ENCODE measurements at places on chromosomes 12 and 14.

DNA sequence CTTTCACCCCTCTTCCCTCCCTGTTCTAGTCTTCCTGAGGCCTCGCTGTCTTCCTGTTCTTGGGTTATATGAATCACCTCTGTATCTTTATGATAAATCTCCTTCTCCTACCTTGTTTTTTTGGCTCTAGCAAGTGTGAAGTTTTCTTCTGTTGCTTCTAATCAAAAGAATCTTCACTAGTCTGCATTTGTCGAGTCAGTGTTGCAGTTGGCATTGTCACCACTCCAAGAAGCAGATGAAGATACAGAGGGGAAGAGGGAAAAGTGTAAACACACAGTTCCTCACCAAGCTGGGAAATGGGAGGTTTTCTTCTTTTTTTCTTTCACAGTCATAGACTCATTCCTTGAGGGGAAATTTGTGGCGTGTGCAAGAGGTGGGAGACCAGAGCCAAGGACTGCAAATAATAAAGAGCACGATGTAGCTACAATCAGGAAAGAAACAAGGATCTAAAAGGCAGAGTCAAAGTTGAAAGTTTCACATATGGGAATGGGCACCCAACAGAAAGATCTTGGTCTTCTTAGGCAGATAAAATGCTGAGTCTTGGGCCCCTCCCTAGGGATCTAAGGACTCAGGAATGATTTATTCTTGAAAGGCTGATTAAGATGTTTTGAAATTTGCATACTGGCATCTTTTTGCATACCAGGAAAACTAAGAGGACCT, 22.2 kb upstream of the PRICKLE1 start:
- no peak for DNase-seq

- no peak for DNase-seq
These were observed 14.2 kb downstream of the BCL11B start for GRCh38 chr14:99257673-99258221.

DNA sequence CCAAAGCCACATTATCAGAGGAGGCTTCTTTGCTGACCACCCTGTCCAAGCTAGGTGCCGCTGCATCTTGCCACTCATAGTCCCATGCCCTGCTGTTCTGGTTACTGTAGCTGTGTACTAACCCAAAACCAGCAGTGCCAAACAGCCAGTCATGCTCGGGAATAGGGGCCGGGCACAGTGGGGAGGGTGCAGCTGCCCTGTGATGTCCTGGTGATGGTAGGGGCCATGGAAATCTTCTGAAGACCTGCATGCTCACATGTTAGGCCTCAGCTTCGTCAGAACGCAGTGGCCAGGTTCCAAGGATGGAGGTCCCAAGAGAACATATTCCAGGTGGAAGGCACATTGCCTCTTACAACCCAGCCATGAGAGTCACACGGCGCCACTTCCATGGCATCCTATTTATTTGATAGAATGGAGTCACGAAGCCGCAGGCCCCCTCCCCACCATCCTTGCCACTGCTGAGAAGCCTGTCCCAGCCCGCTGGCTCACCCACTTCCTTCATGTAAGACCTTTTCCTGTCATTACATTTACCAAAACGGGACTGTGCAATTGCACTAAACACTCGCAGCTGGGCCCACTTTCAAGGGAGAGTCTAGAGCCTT, 48.5 kb downstream of the FAM222A start:
- no peak for DNase-seq

- no peak for DNase-seq
These were observed 117.5 kb upstream of the KRR1 start for GRCh38 chr12:75628916-75629315.

DNA sequence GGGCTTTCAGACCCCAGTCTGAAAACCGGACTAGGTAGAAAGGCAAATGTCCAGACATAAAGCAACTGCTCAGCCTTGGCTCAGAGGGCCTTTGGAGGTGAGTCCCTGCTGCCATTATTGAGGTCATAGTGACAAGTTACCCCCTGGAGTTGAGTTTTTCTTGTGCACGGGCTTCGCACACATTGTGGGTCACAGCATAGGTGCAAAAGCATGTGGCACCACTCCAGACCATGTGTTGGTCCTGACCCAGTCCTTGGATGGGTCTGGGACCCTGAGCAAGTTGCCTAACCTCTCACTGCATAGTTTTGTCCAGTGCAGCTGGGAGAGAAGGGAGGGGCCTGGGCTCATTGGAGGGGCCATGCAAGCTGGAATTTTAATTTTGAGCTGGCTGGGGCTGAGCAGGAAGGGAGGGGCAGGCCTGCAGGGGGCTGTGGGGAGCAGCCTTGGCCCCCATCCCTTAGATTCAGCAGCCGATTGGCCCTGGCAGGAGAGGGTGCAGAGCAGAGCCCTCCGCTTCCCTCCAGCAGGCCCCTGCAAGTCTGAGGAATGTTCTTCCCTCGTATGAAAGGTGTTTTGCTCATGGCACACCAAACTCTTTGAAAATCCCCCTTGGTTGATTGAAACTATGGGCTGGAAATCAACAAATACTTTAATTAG, 4.2 kb upstream of the KRT5 start:
- no peak for DNase-seq

DNA sequence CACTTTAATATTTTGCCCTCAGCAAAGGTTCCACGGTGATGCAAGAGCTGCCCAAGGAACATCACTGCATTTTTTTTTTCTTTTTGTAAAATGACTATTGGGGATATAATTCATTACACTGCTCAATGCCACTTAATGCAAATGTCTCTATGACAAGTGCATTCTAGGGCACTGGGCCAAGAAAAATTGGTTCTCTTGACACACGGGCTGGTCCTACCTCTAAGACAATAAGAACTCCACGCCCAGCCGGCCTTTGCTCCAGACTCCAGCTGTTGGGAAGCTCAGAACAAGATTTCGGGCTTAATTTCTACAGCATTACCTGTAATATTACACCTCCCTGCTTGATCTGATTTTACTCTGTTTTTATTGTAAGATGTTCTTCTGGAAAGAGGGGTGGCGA, 48.8 kb upstream of the VRK1 start:
- DNase-seq = no peak

- no peak for DNase-seq
These were observed 18.5 kb downstream of the MMAB start for GRCh38 chr12:109554761-109555160.

GRCh38 chr12:75715323-75715644, 203.9 kb upstream of the KRR1 start:
- DNase-seq = no peak

- no peak for DNase-seq
These were observed 30.2 kb upstream of the SRGAP1 start for GRCh38 chr12:63814146-63814772.

DNA sequence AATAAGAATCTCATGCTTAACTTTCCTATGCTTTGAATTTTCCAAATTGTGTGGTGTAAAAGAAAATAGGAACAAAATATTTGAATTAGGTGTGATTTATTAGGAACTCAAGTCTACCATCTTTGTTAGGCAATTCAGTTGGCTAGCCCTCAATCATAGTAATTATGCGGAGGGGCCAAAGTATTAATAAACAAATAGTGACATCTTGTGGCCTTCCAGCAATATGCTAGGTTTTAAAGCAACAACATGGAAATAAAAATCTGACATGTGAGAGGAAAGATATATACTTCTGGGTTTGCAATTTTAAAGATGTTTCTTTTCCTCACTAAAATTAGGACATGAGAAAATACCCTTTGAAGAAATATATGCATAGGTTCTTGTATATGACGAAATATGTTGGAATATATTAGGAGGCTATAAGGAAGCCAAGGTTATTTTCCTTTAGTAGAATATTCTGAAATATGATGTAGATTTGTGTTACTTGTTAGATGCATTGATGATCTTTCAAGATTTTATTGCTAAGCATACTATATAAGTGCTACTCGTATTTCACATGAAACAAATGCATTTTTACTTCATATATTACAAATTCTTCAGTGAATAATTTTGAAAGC, 200.4 kb downstream of the PTPRO start:
- DNase-seq = no peak

DNA sequence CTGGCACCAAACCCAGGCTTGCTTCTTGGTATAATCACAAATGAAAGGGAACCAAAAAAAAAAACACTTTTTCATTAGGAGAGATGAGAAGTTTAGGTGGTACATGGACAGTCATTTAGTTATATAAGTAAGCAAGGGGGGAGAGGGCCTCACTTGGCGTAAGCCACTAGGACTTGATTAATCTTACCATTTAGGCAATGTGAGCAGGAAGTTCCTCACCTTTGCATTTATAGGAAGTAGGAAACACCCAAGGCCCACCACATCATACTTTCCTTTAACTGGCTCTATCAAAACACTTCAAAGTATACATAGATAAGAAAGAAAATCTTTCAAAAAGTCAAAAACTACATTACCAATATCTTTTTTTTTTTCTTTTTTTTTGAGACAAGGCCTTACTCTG, 6.7 kb upstream of the RPS6KA5 start:
- DNase-seq = no peak

DNA sequence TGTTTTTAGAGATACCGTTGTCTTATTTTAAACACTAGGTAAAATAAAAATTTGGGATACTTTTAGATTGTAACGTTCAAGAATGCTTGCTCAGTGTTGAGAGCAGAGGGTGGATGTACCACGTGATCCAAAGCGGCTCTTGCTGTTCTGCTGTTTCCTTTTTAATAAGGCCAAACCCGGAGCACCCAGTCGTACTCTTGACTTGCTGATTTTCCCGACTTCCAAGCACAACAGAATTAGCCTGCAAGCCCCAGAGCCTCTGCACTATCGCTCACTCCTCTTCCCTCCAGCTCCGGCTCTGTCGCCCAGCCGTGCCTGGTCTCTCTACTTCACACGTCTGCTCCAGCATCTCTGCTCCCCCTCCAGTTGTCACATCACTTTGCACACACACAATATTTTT, 77.3 kb downstream of the EMP1 start:
- no peak for DNase-seq

- DNase-seq = no peak
These were observed 973.2 kb downstream of the AACS start for GRCh38 chr12:126038434-126038833.

DNA sequence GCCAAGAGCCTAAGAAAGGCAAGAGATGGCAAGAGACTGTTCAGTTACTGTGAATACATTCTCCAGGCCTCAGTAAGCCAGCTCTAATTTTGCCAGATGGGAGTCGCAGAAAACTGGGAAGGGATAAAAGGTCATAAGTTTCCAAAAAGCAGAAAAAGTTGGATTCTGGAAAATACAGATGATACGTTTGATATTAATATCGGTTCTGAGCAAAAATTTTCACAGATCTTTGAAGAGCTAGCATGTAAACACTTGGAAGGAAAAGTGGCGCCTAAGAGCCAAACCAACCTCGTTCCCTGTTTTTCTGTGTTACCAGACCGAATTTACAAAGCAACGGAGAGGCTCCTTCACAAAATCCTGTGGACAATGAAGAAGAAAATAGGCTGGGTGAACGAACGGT, 7.8 kb upstream of the EML1 start:
- DNase-seq = no peak

DNA sequence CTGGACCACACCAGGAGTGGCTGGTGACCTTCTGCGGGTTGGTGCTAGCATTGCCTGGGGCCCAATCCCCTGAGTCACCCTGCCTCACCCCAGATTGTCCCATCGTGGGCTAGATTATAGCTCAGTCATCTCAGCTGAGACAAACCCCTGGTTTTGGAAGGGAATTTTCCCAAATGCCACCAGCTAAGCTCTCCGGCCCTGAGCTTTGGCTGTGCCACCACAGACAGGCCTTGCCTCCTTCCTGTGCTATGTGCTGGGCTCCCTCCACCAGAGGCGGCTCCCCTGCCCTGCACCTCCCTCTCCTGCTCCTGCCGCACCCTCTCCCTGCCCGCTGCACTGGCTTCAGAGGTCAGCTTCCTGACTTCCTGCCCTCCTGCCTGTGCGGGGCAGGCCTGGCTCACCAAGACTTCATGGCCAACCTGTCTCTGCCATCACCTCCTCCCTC, 196.3 kb downstream of the TSPAN9 start:
- DNase-seq = no peak

GRCh38 chr14:91996948-91997371, 42.9 kb downstream of the TRIP11 start:
- DNase-seq = no peak

DNA sequence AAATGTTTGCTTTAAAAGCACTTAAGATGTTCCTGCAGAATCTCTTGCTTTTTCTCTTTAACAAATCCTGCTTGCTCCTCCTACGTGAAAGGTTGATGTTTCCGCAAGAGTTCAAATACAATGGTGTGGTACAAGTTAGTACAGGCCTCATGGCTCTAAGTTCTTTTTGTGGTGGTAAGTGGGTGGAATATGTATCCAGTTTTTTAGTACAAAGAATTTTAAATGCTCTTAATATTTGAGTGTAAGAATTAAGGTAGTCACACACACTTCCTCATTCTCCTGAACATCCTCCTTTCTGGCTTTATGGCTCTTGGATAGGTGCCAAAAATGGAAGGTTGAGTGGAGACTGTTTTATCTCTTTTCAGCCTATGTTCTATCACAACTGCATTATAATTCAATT, 1.8 kb downstream of the OTOGL start:
- no peak for DNase-seq

- DNase-seq = no peak
These were observed 77.9 kb upstream of the BBS10 start for GRCh38 chr12:76426160-76426559.

DNA sequence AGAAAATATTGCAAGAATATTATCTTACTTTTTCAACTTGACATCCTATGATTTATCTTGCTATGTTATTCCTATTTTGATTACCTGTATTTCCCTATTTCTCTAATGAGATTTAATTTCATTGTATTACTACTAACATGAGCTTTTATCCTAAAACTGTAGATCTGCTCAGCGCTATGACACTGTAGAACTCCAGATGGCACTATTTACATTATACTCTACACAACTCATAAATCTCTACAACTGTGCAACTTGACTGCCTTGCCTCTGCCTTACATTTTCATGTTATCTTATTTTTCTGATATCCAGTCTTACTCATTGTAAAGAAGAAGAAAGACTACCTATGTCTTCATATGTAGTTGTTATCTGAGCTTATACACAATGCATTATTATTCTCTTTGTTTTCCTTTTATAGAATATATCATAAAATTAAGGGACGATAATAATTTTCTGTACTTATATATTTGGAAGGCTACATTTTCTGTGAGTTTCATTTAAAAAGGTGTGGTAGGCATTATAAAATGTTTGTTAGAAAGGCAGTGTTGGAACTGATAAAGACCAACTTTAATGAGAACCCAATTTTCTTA, 24.1 kb downstream of the NUP37 start:
- DNase-seq = no peak

DNA sequence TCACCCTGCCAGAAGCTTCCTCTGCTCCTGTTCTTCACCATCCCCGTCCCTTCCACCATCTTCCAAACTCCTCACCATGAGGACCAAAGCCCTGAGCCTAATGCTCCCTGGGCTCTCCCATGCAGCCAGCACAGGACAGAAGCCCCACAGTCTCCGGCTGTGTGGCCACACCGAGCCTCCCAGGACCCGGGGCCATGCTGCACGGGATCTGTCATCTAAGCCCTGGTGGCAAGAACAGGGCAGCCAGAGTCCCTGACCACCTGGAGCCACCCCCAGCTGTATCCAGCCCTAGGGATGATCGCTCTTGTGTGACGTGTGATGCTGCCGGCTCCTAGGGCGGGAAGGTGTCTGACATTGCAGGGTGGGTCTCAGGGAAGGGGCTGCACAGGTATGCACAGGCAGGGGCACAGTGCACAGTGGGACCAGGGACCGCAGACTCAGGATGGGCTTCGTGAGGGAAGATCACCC, 8.1 kb downstream of the TMEM179 start:
- no peak for DNase-seq

GRCh38 chr12:11701433-11701832, 52.0 kb downstream of the ETV6 start:
- no peak for DNase-seq

- DNase-seq = no peak
These were observed 325.9 kb downstream of the ADAMTS20 start for GRCh38 chr12:43226151-43226550.

- DNase-seq = no peak
These were observed 171.2 kb downstream of the CALM1 start for GRCh38 chr14:90567991-90568390.
